ENCODE measurements at places on chromosomes 16 and 17.

DNA sequence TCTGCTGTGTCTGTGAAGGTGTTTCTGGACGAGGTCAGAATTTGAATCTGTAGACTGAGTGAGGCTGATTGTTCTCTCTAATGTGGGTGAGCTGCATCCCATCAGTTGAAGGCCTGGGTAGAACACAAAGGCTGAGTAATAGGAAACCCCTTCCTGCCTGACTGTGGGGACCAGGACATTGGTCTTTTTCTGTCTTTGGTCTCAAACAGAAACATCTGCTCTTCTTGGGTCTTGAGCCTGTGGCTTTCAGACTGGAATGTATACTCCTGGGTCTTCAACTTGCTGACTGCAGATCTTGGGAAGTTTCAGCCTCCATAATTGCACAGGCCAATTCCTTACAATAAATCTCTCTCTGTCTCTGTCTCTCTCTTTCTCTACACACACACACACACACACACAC lies 19.6 kb upstream of the LRRC75A start:
- no peak for DNase-seq

DNA sequence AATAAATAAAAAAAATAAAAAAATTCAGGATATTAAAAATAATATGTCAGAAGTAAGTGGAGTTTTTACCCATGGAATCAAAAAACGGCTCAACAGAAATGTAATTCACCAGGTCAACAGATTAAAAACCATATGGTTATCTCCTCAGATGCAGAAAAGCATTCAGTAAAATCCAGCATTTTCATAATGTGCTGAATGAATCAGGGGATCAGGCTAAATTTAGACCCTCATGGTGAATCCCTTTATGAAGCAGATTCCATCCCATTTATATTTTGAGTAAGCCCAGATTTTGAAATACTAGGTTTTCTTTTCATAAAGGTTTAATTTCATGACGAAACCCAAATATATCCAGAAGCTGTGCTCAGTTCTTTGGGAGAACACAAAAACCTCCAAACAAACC lies 84.4 kb downstream of the OR1D5 start:
- DNase-seq, result no peak

DNA sequence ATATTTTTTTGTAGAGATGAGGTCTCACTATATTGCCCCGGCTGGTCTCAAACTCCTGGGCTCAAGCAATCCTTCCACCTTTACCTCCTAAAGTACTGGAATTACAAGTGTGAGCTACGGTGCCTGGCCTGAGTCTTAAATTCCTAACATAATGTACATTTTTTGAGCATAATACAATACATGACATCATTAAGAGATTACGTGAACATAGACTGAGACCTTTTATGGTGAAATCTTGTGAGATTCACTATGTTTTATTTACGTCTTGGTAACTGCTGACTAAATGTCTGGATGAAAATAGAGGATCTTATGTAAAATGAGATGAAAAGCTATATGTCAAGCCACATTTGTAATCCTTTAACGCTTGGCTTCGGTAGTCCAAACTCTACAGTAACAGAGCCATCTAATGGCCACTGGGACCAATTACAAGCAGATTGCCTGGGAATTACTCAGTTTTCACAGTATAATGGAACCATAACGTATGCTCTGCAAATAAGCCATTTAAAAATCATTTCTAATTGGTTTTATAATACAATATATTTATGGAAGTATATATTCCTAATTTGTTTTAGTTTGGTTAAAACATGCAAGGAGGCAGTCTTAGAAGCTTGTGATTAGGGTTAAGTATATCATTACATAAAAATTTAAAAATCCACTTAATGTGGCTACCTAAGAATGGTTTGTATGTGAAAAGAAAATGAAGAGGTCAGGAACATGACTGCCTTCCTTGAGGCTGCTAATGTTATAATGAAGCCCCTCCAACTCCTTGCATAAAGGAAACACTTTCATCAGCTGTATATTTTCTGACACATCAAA lies 8.1 kb upstream of the EFCAB13 start:
- peak; percentile 5 for DNase-seq

- DNase-seq, result no peak
Measured at GRCh38 chr17:81428121-81428515, 32.9 kb downstream of the BAHCC1 start.

GRCh38 chr17:54455251-54455868 lies 445.3 kb upstream of the TOM1L1 start:
- DNase-seq, result no peak

GRCh38 chr17:17837966-17838962 lies 1.5 kb upstream of the SREBF1 start:
- DNase-seq, result no peak

- DNase-seq, result no peak
Measured at GRCh38 chr16:35171106-35171505, 1711.7 kb downstream of the TP53TG3F start.

DNA sequence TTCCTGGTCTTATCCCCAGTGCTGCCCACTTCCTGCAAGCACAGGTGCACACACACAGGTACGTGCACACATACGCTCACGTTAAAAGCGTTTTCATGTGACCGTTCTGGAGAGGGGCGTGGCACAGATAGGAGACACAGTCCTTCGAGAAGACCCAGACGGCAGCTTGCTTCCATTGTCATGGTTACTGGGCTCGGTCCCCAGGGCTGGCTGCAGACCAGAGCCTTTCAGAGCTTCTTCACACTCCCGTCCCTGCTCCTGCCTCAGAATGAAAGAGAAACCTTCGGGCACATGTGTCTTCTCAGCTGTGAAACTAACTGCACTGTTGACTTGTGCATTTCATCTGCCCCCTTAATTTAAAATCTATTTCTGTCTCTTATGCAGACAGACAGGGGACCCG lies 154.2 kb downstream of the PITPNC1 start:
- DNase-seq, result no peak

GRCh38 chr17:48255759-48256158 lies 148.2 kb downstream of the SNX11 start:
- no peak for DNase-seq

- DNase-seq, result no peak
Measured at GRCh38 chr17:73307130-73307529, 4.7 kb downstream of the CDC42EP4 start.

- no peak for DNase-seq
Measured at GRCh38 chr17:35879773-35880654, at the start of gene CCL5. Gene CCL5, minus strand, starts transcription at chr17:35880360.

GRCh38 chr17:82547981-82548380 lies 28.4 kb downstream of the FOXK2 start:
- DNase-seq, result no peak

DNA sequence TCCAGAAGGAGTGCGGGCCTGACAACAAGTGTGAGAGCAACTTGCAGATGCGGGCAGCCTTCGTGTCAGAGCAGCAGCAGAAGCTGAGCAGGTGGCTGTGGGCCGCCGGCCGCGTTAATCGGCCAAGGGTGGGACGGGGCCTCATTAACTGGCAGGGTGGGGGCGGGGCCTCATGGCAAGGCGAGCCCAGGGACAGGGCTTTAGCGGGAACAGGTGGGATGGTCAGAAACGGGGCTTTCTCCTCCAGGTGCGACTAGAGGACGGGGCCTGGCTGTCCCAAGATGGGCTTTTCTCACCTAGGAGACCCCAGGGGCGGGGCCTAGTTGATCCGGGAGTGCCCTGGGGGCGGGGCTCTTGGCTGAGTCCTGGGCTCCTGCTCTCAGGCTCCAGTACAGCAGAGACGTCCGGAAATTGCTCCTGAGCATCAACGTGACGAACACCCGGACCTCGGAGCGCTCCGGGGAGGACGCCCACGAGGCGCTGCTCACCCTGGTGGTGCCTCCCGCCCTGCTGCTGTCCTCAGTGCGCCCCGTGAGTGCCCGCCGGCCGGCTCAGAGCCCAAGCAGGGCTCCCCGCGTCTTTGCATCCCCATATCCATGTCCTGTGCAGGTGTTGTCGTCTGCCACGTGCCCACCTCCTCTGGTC lies 18.4 kb upstream of the PDK2 start:
- DNase-seq, result no peak

DNA sequence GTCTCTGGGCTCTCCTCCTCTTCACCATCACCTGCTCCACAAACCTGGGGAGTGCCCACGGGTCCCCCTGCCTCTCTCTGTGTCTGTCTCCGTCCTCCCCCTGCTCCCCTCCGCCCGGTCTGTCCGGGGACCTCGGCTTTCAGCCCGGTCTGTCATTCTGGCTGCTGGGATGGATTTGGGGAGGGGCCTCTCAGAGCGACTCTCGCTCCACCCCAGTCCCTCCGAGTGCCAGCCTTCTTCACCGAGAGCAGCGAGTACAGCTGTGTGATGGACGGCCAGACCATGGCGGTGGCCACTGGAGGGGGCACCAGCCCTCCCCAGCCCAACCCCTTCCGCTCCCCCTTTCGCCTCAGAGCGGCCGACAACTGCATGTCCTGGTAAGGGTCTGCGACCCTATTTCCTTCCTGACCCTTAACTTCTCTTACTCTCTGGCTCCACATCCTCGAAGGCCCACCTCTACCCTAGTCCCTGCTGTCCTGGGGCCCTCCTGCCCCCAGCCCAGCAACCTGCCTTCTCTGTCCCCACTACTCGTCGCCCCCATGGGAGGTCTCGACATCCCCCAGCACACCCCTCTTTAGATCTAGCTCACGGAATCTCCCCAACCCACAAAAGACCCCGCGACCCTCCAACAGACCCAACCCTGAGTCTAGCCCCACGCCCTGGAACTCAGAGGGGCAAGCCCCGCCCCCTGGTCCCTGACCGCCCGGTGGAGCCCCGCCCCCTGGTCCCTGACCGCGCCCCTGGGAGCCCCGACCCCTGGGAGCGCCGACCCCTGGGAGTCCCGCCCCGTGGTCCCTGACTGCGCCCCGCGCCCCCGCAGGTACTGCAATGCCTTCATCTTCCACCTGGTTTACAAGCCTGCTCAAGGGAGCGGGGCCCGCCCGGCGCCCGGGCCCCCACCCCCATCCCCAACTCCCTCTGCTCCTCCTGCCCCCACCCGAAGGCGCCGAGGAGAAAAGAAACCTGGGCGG lies 5.6 kb upstream of the CXCL16 start:
- no peak for DNase-seq

- DNase-seq, result no peak
Measured at GRCh38 chr17:9941305-9941704, 36.2 kb upstream of the RCVRN start.

DNA sequence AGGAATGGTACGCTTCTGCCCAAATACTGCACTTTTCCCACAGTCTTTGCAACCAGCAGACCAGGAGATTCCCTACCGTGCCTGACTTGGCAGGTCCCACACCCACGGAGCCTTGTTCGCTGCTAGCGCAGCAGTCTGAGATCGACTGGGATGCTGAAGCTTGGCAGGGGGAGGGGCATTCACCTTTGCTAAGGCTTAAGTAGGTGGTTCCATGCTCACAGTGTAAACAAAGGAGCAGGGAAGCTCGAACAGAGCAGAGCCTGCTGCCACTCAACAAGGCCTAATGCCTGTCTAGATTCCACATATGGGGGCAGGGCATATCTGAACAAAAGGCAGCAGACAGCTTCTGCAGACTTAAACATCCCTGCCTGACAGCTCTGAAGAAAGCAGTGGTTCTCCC lies 107.2 kb upstream of the TMEM97 start:
- no peak for DNase-seq

- DNase-seq, result no peak
Measured at GRCh38 chr16:11306997-11307638, 26.0 kb upstream of the PRM1 start.

DNA sequence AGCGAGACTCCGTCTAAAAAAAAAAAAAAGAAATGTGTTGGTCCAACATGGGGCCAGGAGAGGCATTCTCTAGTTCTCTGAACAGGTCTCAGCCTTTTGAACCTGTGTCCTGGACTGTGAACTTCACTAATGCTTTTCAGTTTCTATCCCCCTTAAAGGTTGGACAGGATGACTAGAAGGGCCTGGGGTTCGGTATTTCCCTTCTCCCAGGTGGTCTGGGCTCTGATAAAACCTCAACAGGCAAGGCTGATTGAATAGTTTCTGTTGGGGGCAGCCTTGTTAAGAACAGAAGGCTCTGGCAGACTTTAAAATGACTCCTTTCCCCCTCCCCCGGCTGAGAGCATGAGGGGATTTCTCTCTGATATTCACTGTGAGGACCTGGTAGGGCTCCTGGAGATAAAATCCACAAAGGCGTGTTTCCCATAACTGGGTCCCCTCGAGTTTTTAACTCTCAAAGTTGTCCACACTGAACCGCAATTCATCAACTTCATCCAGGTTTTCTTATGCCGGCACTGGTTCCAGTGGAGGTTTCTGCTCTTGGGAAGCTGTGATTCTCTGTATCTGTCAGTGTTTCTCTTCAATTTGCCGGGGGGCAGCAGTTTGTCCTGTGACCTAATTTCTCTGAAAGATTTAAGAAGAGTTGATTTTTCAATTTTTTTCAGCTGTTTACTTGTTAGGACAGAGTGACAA lies 91.3 kb downstream of the METRNL start:
- no peak for DNase-seq

DNA sequence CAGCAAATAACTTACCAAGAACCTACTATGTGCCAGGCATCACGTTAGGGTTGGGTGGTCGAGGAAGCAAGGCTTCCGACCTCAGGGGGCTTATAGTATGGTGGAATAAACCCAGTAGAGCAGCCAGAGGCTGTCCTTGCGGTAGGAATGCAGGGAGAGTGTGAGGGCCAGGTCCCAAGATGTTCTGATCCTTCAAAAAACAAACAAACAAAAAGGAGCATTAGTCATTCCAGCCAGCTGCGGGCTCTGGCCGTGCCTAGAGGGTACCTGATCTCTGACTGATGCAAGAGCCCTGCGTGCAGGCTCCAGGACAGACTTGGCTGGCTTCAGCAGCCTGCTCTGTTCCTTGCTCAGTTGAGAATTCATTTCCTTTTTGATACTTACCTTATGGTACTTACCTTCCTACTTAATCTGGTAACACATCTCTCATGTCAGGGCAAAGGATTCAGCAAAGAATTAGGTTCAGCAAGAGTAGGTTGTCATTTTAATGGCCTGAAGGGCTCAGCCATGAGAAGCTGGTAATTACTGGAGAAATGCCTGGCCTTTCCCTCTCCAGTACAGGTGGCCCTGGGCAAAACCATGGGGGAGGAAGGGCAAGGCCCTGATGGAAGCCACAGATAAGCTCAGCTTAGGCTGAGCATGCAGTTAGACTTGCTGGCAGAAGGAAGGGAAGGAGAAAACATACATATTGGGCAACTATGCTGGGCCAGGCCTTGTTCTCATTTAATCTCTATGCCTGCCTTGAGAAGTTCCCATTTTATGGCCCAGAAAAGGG lies 18.4 kb downstream of the CYB5D2 start:
- DNase-seq, result no peak

- DNase-seq, result no peak
Measured at GRCh38 chr16:24977678-24978075, 37.5 kb downstream of the ARHGAP17 start.

GRCh38 chr17:72255481-72255880 lies 134.7 kb downstream of the SOX9 start:
- no peak for DNase-seq

- no peak for DNase-seq
Measured at GRCh38 chr17:74380086-74380958, 13.0 kb downstream of the GPR142 start.

- no peak for DNase-seq
Measured at GRCh38 chr17:36212966-36213365, 2.1 kb downstream of the CCL4L2 start.

DNA sequence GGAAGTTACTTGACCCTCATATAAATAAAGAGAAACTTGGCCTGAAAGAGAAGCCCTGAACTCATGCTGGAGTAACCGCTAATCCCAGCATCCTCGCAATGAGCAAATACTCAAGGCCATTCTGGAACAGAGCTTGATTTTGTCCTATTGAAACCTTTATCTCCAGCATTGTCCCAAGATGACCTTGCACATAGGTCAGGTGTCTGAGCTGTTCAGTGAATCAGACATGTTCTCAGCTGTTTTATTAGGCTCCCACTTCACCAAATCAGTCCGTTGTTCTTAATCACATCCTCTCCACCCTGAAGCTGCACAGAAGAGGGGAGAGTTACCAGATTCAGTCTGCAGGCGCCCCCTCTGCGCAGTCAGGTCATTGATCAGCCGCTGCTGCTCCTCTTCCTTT lies 9.1 kb upstream of the MYH1 start:
- DNase-seq, result no peak

- DNase-seq, result no peak
Measured at GRCh38 chr16:27700304-27700995, 150.5 kb downstream of the KATNIP start.

All from activated CD8-positive, alpha-beta memory T cell treated with anti-CD3 and anti-CD28 coated beads for 4 hours (primary cell).